ENCODE measurements at places on chromosomes 5 and 9. TPM values are rescaled to one million over a fixed set of nuclear protein-coding genes. Genes with fewer than 3 reads are reported as not detected.

DNA sequence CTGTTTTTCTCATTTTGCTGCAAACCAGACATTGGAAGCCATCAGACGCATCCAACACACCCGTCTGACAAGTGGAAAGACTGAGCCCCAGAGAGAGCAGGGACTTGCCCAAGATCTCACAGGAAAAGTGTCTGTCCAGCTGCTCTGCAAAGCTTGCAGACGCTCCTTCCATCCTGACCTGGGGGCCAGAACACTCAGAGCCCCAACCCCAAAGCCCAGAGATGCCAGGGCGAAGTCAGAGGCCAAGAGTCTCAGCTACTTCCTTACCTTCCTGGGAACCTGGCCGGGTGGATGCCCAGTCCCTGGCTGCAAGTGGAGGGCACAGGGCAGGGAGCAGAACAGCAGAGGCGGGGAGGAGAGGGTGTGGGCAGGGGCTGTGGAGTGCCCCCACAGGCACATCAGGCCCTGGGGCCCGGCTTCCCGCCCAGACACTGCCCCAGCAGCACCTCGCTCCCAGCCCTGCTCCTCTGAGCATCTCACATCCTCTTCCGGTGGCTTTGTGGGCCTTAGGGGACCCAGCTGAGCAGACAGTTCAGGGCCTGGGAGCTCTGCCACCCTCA, 9.7 kb upstream of the RALGDS start:
- no peak for DNase-seq

DNA sequence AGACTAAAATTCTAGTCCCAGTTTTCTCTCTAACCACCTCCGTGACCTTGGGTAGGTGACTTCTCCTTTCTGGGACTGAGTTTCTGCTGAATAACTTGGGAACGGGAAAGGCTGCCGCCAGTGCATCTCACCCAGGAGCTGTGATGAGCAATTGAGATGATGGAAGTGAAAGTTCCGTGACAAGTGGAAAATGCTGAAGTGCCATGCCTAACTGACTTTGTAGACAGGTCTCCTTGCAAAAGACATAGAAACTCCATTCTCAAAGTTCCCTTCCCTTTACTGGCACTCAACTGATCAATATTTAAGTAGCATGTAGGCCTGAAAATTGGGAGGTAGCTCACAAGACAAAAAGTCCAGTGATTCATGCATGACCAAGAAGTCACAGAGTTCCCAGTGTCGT, 6.3 kb upstream of the ADAM19 start:
- no peak for DNase-seq

- no peak for DNase-seq
These were observed 75.8 kb downstream of the AOPEP start for GRCh38 chr9:94802251-94802650.

- DNase-seq, result peak; percentile 64
These were observed 475.7 kb upstream of the TNC start for GRCh38 chr9:115593587-115594091.

DNA sequence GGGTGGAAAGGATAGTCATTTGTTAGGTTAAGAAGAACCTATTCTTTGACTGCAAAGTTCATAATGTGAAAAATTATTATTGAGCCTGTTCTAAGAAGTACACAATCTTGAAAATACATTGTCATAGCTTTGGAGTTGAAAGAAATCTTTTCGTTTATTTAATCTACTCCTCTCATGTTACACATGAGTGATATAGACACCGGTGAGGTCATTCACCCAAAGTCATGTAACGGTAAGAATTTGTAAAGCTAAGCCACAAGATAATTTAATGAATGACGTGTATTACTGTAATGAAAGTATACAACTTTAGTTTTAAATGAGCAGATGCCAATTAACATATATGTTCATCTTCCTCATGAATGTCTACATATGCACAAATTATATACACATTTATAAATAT, 284.1 kb upstream of the PDE4D start:
- no peak for DNase-seq

The AGXT2 gene
- total RNA-seq, result not detected

The CNTFR gene
- total RNA-seq, result not detected
